ENCODE measurements at places on chromosomes 11 and 22. TPM values are rescaled to one million over a fixed set of nuclear protein-coding genes. Genes with fewer than 3 reads are reported as not detected.

DNA sequence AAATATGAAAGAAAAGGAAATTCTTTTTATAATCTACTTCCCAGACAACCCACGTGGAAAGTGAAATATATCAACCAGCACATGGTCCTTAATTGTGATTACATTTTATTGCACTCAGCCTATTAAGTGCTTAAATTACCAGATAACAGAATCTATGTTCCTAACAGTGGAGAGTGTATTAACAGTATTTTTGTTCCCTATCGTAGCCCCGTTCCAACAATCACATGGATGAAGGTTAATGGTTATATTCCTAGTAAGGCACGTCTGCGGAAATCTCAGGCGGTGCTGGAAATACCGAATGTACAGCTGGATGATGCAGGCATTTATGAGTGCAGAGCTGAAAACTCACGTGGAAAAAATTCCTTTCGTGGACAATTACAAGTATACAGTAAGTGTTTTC, 626.1 kb upstream of the ARHGAP42 start:
- DNase-seq, result no peak

The HEPN1 gene
- total RNA-seq, result not detected

The PTPRCAP gene
- 0.36 TPM for total RNA-seq

The ADAMTS15 gene
- total RNA-seq, result 4.3 TPM

GRCh38 chr11:124762624-124763155, 600 bp upstream of the ESAM start:
- peak; percentile 81 for DNase-seq

The MRGPRX2 gene
- not detected for total RNA-seq

The CABP4 gene
- not detected for total RNA-seq

DNA sequence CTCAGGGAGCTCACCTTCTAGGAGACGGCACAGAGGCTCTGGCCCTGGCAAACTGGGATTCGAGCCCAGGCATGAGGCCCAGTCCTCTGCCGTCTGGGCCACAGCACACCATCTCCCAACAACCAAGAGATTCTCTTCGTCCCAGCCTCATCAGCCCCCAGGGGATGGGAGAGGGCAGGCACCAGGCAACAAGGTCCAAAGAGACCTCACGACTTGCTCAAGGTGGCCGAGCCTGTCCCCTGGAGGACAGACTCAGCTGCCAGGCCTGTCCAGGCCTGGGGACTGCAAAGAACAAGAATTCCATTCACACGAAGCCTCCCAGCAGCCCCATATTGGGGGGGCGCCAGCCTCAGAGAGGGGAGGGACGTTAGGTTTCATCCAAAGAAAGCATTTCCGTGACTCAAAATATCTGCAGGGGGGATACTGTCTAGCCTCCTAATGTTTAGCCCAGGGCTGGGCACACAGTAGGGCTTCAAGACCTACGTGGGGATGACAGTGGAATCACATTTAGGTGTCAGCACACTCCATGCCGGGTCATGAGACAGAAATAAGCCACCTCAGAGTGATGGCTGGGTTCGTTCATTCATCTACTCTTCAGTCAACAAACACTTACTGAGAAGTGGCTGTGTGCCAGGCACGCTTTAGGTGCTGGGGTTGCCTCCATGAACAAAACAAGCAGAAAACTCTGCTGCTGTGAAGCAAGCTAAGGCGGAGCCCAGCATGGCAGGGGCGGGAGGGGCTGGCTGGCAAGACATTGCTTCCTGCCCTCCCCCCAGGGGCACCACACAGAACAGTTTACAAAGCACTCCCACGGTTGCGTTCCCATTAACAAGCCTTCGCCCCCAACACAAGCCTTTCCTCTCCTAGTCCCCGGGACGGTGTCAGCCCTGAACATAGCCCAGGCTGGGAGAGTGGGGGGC, 1.2 kb downstream of the CARNS1 start:
- no peak for DNase-seq

The CDC42BPG gene
- 0.29 TPM for total RNA-seq

DNA sequence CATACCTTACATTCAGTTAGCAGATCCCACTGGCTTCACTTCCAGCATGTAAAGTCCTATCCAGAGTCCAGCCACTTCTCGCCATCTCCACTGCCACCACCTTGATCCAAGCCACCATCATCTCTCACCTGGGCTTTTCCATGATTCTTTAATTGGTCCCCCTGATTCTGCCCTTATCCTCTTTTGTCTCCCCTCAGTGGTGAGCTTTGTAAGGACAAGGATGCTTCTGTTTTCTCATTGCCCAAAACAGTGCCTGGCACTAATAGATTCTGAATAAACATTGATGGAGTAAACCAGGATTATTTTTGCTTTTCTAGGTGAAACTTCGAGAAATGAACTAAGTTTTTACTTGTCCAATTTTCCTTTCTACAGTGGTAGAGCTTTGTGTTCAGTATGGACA, 4.4 kb downstream of the POLA2 start:
- DNase-seq, result peak; percentile 44

DNA sequence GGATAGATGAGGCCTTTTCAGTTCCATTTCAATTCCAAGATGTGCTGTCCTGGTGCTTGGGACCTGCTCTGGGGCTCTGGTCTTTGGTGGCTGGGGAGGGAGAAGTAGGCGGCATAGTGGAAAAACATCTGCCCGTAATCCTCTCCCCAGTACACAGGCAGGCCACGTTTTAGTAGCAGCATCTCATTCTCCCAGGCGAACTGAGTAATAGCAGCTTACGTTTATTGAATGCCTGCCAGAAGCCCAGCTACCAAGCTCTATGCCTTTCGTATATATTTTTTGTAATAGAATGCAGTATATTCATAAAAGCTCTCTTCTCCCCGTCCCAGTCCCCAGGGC, 11.4 kb downstream of the ACO2 start:
- peak; percentile 86 for DNase-seq

- DNase-seq, result no peak
These were observed 111.1 kb downstream of the TP53I11 start for GRCh38 chr11:44839458-44840084.

DNA sequence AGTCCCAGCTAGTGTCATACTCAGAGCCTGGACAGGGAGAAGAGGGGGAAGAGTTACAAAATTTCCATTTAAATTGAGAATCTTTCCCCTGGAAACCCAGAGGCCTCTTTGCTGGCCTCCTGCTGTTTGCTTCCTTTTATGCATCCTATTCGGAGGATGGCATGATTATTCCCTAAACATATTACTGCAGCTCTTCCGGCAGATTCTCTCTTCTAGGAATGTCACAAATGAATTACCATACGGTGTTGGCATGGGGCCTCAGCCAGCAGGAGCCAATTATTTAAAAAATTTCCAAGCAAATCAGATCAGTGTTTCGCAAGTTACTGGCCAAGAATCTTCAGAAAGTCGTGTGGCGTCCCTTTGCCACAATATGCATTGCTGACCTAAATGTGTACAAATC, 326.7 kb upstream of the NCAM1 start:
- no peak for DNase-seq

The GGTLC2 gene
- not detected for total RNA-seq

DNA sequence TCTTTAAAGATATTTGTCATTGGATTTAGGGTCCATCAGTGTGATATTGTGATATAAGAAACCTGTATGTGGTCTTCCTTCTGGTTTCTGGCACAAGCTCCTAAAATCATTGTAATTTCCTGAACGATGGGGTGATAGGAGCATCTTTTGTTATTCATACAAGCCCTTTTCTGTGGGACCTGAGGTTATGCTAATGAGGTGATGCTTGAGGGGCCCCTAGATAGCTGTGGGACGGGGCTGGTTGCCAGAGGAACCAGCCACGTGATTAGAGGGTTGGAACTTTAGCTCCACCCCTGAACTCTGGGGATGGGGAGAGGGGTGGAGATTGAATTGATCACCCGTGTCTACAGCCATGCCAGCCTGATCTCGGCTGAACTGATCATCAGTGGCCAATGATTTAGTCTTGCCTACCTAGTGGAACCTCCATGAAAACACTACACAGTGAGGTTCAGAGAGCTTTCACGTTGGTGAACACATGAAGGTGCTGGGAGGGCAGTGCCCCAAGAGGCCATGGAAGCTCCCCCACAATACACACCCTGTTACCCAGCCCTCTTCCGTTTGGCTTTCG, 62.8 kb downstream of the BCR start:
- DNase-seq, result peak; percentile 81

DNA sequence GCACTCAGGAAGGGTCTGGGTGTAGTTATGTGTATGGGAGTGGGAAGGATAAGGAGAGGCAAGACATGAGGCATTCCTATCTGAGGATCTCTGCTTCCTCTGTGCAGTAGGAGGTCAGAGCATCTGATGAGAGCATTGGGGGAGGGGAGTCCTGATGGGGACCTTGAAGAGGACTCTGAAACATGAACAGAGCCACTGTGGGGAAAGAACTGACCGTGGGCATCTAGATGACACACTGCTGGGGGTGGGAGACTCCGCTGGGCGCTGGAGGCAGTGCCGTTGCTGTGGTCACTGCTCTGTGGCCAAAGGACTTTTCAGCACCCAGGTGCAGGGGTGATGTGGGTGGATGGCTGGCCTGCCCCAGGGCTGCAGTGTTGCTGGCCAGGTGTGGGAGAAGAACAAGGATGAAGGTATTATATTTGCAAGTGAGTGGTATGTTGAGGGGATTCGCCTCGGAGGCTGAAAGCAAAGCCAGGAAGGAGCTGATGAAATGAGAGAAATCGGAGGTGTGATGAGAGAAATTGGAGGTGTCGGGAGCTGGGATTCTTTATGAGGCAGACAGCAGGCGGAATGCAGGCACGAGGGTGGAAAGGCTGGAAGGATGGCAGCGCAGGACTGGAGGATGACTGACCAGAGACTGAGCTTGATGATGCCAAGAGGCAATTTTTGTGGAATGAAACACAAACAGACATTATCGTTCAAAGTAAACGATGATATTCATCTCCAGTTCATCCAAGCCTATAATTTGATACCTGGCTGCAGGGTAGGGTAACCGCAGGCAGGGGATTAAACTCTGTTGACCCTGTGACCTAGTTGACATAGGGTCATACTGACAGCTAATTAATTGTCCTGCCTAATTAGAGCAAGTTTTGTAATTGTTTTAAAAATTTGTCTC, 19.4 kb upstream of the TMPRSS4 start:
- DNase-seq, result no peak

DNA sequence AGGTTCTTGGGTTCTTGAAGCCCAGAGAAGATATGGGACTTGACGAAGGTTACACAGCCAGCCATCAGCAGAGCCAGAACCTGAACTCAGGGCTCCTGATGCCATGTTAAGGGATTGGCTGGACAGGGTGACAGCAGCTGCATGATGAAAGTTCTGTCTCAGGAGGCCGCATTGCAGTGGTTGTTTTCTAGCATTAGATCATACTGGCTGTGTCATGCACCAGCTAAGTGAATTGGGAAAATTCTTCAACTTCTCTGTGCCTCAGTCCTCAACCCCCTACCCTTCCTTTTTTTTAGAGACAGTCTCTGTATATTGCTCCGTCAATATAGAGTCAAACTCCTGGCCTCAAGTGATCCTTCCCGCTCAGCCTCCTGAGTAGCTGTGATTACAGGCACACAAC, 5.4 kb upstream of the LTBP3 start:
- DNase-seq, result no peak

DNA sequence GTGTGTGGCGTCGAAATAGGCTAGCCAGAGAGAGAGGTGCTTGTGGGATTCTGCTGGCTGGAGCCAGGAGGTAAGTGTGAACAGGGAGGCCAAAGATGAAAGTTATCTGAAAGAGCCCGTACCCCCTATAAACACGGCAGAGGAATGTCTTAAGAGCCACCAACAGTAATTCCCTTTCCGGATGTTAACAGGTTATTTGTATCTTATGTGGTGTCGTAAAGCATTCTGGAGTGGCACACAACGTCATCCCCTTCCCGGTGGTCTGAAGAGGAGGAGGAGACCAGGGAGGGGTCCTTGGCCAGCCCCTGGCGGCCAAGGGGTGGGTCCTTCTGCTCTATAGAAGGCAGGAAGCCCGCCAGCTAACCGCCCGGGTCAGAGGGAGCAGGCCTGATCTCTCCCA, 39.5 kb downstream of the MACROD1 start:
- no peak for DNase-seq

The OR52I2 gene
- not detected for total RNA-seq

The OR52I1 gene
- total RNA-seq, result not detected

DNA sequence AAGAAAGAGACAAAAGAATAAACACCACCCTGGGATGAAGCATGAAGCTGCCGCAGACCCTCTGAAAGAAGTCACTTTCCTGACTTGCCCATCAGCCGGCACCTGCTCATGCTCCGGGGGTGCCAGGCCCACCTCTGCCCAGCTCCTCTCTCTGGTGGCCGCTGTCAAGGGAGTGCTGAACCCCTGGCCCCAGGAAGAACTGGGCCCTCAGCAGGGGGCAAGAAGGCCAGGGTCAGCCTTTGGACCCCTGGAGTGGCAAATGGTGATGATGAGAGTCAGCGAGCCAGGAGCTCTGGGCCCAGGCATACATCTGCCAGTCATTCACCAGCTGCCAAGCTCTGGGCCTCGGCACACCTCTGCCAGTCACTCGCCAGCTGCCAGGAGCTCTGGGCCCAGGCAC, 17.4 kb downstream of the TTLL8 start:
- DNase-seq, result peak; percentile 25

The OTOG gene
- total RNA-seq, result not detected

DNA sequence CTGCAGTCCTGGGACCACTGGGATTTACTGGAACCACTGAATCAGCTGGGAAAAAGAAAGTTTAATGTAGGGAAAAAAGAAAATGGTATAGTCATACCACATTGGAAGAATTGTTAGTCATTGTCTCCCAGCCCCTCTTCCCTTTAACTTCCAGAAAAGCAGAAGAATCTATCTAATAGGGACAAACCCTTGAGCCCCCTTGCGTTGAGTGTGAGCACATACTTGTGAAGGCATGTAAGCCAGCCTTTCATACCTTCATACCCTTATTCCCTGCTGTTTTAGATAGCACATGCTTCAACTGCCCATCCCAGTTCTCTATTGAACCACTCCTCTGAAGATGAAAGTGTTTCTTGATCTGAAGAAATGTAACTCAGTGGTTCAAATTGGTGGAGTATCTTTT, 6.6 kb downstream of the TREH start:
- no peak for DNase-seq

DNA sequence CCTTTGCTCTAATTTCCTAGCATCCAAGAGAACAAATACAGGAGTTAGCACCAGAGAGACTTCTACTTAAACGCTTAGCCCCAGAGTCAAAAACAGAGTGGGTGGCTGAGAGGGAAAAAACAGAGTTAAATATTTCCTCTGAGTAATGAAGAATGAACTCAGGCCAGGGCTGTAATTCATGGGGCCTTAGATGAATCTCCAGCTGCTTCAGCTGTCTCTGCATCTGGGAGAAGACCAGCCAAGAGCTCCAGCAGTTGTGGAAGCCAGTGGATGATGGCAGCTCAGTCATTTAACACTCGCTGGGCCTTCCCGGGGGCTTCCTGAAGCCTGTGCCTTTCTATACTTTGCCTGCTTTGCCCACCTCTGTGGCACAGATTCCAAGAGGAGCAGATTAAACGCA, 5.7 kb upstream of the ADAMTS15 start:
- DNase-seq, result peak; percentile 91

DNA sequence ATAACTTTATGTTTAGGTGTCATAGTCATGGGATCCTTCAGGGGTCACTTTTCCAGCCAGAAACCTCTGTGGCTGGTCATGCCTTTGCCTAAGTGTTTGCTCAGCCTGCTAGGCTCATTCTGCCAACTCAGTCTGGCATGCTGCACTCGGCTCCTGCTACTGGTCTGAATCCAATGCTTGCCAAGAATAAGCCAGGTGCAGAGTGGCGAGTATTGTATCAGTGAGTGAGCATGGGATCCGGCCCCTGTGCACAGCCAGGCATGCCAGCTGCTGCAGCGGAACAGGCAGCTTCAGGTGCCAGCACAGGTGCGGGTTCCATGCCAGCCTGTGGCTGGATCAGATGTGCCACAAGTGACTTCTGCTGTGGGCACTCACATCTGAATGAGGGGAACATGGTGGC, 1269.3 kb upstream of the CNTN5 start:
- DNase-seq, result no peak

The SULT4A1 gene
- total RNA-seq, result under 0.01 TPM

GRCh38 chr11:78015878-78016277, 7.2 kb downstream of the KCTD14 start:
- no peak for DNase-seq

Data from osteoblast (primary cell).